ENCODE measurements at places on chromosomes 11 and 22.

DNA sequence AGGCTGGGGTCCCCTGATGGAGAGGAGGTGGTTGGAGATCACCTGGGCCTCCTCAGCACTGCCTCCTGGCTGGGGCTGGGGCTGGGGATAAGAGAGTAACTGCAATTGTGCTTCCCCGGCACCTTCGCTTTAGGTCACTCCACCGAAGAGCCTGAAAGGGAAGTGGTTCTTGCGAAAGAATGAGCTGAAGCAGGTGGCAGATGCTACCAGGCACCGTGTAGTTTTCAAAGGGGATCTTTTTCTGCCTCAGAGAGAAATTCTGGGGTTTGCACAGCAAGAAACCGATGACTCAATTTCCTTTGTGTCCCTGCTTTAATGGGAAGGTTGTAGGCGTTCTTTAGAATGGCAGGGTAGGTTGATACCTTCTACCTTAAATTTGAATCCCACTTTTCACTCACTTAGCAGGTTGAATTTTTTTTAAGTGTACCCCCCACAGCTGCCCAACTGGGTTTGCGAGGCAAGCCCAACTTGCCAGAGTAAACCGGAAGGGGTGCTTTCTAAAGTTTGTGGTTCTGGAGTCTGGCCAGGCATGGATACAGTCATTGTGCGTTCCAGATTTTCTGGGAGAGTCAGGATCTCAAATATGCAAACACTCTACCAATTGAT, 5.3 kb downstream of the CD44 start:
- DNase-seq: no peak

- no peak for DNase-seq
Observed at GRCh38 chr11:110153474-110153873, 60.3 kb downstream of the ZC3H12C start.

- no peak for DNase-seq
Observed at GRCh38 chr11:17711836-17712235, 7.5 kb upstream of the MYOD1 start.

- DNase-seq: no peak
Observed at GRCh38 chr22:36320553-36320952, 67.2 kb downstream of the MYH9 start.

DNA sequence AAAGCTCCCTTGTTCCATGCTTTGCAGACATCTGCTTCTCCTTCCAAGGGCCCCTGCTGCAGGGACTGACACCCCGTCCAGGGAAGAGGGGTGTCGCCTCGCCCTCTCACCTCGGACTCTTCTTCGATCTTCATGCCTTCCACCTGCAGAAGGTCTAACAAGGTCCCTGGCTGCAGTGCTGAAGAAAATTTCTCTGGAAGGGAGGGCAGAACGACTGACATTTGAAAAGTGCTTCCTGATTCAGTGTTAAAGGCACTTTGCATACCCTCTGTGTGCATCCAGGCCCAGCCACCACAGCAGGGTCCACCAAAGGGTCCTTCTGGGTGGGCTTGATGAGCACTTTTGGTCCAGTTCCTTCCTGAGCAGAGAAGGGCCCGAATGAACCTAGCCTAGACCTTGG, 28.1 kb downstream of the VPS37C start:
- DNase-seq: no peak

- no peak for DNase-seq
Observed at GRCh38 chr11:66787934-66788758, 55.1 kb upstream of the RCE1 start.

DNA sequence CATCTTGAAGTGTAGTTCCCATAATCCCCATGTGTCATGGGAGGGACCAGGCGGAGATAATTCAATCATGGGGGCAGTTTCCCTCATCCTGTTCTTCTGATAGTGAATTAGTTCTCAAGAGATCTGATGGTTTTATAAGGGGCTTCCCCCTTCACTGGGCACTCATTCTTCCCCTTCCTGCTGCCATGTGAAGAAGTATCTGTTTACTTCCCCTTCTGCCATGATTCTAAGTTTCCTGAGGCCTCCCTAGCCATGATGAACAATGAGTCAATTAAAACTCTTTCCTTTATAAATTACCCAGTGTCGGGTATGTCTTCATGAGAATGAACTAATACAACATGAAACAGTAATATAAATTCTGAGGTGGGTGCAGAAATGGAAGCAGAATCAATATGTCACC, 12.1 kb upstream of the SPTBN2 start:
- DNase-seq: no peak

- DNase-seq: no peak
Observed at GRCh38 chr11:2138068-2138430, 1.1 kb downstream of the IGF2 start.

DNA sequence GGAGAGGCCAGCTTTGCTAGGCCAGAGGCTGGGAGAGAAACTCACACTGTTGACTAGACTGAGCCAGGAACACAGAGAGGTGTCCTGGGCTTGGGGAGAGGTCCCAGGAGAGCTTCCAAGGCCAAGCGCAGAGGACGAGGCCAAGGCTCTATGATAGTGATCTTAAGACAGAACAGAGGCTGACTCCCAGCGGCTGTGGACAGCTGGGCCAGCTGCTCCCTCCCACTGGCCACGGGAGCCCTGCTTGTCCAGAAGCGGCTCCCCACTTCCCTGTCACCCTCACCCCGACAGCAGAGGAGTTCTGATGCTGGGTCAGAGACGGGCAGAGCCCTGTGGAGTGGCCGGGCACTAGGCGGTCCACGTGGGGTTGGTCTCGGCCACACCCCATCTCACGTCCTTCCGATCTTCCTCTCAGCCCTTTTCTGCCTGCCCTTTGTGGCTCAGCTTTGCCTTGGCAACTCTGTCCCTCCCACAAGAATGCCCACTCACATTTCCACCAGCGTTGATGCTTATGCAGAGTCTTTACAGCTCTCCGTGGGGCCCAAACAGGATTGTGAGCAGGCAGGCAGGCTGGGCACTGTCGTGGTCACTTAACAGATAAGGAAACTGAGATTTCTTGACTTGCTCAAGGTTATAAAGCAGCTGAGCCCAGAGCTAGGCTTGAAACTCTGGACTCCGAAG, 68.2 kb downstream of the FBXO7 start:
- no peak for DNase-seq

DNA sequence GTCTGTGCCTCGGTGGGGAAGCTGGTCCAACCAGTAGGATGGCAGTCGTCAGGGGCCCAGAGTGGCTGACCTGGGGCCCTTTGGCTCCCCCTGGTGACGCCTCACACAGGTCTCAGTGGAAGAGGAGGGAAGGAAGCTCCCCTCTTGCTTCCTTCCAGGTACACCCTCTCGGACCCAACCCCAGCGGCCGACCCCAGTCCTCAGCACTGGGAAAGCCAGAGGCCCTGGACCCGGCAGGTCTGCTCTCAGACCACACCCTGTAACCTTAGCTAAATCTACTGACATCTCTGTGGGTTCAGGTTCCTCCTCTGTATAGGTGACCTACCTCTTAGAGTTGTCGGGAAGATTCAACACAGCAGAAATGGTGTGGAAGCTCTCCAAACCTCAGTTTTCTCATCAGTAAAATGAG, 3.4 kb upstream of the SCUBE1 start:
- peak; percentile 0 for DNase-seq

DNA sequence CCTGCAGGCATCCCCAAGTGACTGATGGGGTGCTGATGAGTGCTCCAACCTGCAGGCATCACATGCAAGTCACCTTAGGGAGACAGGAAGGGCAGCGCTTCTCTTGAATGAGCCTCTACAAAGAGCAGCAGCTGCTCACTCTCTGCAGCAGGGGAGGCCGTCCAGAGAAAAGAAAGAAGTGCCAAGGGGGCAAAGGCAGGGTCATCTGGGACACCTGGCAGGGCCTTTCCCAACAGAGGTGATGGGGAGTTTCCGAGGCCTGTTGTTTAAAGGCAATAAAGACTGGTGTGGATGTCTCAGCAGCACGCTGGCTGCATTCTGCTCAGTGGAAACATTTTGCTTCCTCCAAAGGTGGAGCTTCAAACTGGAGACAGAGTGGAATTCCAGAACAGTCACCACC, 113.7 kb downstream of the ETS1 start:
- no peak for DNase-seq

DNA sequence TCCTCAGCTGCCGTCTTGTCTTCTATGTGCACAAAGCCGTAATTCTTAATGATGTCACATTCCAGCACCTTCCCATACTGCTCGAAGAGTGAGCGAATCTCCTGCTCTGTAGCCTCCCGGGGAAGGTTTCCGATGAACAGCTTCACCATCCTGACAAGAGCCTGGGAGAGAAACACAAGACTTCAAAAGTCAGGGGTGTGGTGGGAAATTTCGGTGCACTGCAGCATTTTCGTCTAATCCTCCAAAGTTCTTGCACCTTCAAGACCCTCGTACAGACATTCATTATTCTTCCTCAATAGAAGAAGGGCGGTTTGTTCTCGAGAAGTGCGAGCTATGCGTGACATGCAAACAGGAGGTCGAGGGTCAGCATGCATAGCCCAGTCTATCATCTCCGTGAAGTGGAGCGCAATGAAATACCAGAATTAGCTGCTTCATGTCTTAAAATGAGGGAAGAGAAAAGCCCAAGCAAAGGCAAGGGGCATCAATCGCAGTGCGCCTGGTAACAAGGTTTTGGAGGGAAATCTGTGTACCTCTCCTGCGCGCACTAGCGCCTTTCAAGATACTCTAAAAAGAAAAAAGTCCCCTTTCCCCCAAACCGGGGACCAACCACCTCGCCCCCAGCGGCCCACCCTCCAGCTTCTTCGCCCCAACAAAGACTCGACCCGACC, 622 bp downstream of the RBM4B start:
- no peak for DNase-seq

- DNase-seq: no peak
Observed at GRCh38 chr11:22555881-22556280, 69.7 kb downstream of the FANCF start.

DNA sequence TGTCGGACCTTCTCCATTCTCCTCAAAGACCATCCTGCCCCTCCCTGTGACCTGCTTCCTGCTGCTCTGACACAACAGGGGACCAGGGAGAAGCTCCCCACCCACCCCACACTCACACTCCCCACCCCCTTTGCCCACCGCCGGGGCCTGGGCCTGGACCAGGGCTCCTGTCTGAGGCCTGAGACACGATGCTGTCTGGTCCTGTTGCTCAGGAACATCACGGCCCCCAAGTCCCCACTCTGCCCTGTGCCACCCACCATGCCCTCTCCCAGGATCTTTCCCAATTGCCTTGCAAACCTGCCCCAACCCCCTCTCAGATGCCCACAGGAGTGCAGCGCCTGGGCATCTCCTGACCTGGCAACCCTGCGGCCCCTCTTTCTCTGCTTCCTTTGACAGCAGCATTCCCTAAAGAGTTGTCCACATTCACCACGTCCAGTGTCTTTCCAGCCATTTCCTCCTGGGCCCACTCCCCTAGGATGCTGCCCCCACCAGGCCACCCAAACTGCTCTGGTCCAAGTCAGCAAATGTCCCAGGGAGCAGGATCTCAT, 10.8 kb downstream of the CSF2RB start:
- no peak for DNase-seq

DNA sequence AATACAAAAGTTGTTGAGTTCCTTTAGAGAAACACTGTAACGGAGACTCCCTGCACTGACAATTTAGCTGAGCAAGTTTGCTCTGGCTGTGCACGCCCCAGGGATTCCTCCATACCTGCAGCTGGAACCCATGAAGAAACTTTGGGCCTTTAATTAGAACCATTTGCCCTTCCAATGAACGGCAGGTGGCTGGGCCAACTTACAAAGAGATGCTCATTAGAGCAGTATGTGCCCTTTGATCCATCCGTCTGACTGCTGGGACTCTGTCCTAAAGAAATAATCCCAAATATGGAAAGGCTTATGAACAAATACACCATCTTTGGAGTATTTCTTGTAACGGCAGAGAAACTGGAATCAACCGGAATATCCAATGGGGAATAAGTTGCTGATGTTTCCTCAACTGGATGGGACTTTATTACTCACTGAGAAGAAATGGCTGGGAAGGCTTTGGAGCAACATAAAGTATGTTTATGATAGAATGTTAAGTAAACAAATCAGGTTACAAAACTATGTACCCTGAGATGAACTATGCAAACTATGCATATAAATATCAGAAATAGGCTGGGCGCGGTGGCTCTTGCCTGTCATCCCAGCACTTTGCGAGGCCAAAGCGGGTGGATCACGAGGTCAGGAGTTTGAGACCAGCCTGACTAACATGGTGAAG, 24.4 kb upstream of the FBLN1 start:
- DNase-seq: no peak

Measured in NCI-H1092 (cell line).